Naive thymus-derived CD4-positive, alpha-beta T cell (primary cell): ENCODE measurements at places on chromosomes 3 and 15.

DNA sequence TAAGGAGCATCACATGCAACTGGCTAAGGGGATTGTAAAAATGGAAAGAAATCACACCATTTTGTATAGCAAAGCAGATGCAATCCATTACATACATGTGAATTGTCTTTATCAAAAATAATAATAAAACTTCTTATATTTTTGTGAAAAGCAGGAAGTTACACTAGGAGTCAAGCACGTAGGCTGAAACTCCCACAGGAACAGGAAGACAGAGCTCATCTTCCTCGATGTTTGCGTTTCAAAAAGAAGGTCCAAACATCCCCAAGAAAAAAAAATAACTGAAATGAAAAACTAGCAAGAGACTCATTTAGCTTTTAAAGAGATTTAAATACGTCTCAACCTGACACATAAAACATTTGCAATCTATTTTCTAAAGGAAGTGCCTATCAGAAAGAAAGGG is 106.6 kb downstream of the TGFBR2 start:
- no peak overlapping the region for H3K4me3 ChIP-seq
- DNase-seq = no peak
- peaks cover 11% of the 10 kb centered on the region for H3K4me1 ChIP-seq
- no peaks in the 10 kb centered on the region for H3K27me3 ChIP-seq
- no peaks in the 10 kb centered on the region for H3K36me3 ChIP-seq
- no peak overlapping the region for H3K27ac ChIP-seq

DNA sequence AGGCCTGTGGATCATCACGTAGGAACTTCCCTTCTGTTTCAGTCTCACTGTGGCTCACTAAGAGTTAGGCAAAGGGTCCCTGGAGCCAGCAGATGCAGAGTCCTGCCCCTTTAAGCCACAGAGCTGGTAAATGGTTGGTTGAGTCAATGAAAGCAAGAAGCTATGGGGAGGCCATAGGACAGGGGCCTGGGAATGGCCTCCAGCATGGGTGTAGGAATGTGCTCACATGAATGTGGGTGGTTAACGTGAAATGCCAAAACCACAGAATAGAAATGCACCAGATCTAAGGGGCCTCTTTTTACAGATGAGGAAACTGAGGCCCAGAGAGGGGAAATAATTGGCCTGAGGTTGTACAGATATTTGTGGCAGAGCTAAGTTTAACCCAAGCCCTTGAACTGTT is 150.3 kb downstream of the TLE3 start:
- H3K27ac ChIP-seq = no peak overlapping the region
- no peaks in the 10 kb centered on the region for H3K27me3 ChIP-seq
- no peak overlapping the region for H3K4me3 ChIP-seq
- H3K4me1 ChIP-seq = no peaks in the 10 kb centered on the region
- no peak for DNase-seq
- no peaks in the 10 kb centered on the region for H3K36me3 ChIP-seq

- DNase-seq = no peak
- no peaks in the 10 kb centered on the region for H3K4me1 ChIP-seq
- H3K4me3 ChIP-seq = no peak overlapping the region
- no peaks in the 10 kb centered on the region for H3K36me3 ChIP-seq
- H3K27me3 ChIP-seq = no peaks in the 10 kb centered on the region
Observed at GRCh38 chr15:100711516-100712021, 109.2 kb downstream of the ASB7 start.

- H3K4me3 ChIP-seq = no peak overlapping the region
- H3K36me3 ChIP-seq = no peaks in the 10 kb centered on the region
- H3K27me3 ChIP-seq = no peaks in the 10 kb centered on the region
Observed at GRCh38 chr3:47899495-47900108, 96.7 kb downstream of the DHX30 start.

- peaks cover 45% of the 10 kb centered on the region for H3K4me1 ChIP-seq
- DNase-seq = no peak
- H3K36me3 ChIP-seq = peaks cover 18% of the 10 kb centered on the region
Observed at GRCh38 chr3:71232895-71233294, 350.6 kb downstream of the FOXP1 start.
